ENCODE measurements at places on chromosomes 7 and 10. TPM values are rescaled to one million over a fixed set of nuclear protein-coding genes. Genes with fewer than 3 reads are reported as not detected.

- no peak for DNase-seq
Measured at GRCh38 chr7:368651-369475, 78.9 kb downstream of the FOXL3 start.

The SEPTIN7 gene
- 627 TPM for total RNA-seq

DNA sequence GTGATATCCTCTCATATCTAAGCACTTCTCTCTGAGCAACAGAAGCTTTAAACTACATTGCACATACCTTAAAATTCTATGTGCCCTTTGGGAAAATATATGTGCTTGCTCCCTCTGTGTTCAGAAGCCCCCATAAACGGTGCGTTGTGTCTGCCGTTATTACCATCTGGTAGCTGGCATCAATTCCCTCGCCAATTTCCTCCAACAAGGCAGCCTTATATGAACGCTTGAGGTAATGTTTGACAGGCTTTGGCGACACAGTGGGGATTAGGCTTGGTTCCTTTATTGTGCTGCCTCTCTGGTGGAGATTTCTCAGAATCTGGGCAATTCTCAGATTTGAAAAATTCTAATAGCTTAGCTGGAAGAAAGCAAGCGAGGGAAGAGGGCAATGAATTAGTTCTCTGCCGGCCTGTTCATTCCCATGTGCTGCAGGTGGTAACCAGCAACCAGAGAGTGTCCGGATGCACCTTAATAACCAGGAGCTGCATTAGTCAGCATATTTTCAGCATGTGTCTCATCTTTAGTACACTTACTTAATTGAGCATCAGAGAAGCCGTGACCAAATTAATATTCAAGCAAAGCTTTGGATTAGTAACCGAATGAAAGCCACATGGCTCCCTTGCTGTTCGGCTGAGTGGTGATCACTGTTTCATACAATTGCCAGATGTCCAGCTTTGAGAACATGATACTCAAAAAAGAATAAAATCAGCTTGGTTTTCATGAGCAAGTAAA is 7.3 kb upstream of the PPP1R17 start:
- DNase-seq = no peak

GRCh38 chr10:97764519-97764931 is 7.3 kb downstream of the SFRP5 start:
- DNase-seq = no peak
